ENCODE measurements at places on chromosomes 7 and 10.

- DNase-seq = no peak
These were observed 21.9 kb downstream of the CDK13 start for GRCh38 chr7:39971924-39972323.

DNA sequence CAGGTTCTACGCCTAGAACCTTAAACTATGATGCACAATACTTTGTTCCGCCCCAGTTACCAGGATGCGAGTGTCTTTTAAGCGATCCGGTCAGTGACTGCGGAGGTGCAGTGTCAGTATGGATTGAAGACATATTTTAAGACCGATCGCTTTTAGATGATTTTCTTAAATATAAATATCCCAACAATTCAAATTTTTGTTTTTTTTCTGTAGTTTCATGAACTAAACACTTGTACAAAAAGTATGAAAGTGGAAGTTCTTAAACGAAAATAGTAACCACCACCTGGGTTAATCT is 835 bp downstream of the COMMD3 start:
- no peak for DNase-seq

DNA sequence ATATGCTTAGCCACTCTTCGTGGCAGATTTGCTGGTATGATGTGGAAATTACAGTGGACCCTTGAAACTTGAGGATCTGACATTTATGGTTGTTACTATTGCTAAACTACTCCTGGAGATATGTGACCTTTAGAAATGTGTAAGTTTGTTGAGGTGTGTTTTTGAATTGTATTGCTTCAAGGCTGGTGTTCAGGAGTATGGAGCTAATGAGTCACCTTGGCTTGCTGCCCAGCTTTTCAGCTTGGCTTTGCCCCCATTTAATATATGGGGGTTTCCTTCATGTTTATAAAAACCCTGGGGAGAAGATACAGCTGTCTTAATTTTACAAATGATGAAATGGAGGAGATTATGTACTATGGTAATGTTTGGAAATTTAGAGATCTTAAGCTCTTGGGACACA is 11.6 kb downstream of the HBP1 start:
- peak; percentile 94 for DNase-seq

DNA sequence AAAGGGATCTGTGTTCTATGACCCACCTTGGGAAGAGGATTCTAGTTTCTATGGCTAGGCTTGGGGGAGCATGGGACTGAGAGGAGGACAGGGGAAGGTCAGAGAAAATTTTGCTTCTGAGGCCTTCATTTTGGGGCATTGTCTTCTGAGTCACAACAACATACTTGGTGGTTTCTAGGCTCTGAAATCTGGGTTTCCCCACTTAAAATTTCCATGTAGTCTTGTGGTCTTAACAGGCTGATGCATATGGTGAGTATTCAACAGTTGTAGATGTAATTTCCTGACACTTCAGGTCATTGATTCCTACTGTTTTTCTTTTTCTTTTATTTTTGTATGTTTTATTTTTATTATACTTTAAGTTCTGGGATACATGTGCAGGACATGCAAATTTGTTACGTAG is 88.5 kb downstream of the ANKRD7 start:
- no peak for DNase-seq

DNA sequence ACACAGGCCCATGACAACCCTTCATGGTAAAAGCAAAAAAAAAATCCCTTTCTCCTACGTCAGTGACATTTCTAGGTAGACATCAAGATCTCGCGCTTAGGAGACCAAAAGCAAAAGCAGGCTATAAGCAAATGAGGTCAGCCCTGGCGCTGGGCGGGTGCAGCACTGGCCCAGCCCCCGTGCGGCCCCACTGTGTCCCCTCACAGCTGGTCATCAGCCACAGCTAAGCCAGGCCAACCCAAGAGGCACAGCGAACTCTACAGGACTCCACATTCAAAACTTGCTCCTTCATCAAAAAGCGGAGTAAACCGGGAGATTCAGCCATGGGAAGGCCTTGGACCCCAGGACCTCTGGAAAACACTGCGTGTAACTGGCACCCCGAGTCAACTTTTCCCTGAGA is 113.7 kb downstream of the PTPRN2 start:
- no peak for DNase-seq

DNA sequence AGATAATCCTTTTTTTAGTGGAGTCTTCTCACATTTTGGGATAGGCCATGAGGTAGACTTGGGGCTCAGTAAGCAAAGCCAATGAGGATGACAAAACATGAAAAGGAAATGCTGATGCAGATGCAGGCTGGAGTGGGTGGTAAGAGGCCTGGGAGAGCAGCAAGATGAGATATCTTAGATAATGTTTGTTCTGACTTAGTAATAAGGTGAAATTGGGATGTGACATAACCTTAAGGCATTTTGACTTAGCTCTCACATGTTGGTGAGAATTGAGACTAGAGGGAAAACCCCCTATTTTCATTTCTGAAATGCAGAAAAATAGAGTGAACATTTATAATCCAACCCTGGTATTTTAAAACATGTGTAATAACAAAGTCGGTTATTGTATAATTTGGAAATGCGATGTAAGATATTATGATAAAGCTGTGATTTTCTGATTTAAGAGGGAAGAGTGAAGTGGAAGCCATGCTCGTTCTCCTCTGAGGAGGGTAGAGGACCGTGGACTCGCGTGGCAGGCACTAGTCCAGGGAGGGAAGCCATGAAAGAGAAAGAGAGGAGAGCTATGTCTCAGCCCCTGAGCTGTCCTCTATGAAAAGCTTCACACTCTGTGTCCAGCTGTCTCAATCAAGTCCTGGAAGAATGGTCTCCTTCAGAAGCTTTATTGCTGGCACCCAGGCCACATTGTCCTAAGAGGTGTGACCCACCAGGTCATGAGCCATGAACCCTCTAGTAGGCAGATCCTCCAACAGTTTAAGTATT is 57.3 kb downstream of the ST7 start:
- no peak for DNase-seq

- DNase-seq = no peak
These were observed 47.7 kb upstream of the ZNF800 start for GRCh38 chr7:127440206-127440605.

- no peak for DNase-seq
These were observed 29.5 kb upstream of the COBL start for GRCh38 chr7:51346126-51346525.

All from fibroblast of gingiva (primary cell).